ENCODE measurements at places on chromosomes 11 and 22.

DNA sequence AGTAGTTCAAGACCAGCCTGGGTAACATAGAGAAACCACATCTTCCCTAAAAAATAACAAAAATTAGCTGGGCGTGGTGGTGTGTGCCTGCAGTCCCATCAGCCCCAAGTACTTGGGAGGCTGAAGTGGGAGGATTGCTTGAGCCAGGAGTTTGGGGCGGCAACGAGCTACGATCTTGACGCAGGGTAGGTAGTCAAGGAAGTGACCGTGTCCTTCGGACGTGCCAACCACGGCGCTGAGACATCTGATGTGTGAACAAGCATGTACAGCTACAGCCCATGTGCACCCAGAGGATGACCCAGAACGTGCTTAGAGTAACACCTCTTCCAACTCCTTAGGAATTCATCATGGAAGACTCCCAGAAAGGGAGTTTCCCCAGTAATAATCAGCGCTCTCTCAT lies 21.4 kb downstream of the RGL4 start:
- no peak for DNase-seq

DNA sequence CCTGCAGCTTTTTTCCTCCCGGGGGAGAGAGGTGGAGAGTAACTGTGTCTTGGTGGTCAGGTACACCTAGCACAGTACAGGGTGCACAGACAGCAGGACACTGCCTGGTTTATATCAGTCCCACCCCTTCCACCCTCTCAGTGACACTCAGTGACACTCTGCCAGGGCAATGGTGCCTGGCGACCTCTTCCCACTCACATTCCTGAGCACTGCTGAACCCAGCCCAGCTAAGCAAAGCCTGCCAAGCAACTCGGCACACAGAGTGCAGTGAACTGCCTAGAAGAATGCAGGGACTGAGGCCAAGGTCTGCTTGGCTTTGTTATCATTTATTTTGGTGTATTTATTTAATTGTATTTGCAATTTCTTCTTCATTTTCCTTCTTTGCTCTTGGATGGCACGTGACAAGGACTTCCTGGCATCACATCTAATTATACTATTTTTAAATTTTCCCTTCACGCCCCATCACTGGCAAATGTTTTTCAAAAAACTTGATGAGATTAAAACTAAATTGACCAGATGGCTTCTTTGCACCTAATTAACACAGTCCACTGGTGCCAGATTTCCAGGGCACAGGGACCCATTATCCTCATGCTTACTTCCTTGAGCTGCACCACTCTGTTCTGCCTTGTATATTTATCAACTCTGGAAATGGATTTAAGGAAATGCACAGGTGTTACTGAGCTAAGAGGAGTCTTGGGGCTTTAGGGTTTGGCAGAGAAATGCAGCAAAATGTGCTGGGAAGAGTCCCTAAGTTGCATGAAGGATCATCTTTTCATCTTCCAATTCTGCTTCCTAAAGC lies 205.6 kb downstream of the ADAMTS15 start:
- DNase-seq, result no peak

DNA sequence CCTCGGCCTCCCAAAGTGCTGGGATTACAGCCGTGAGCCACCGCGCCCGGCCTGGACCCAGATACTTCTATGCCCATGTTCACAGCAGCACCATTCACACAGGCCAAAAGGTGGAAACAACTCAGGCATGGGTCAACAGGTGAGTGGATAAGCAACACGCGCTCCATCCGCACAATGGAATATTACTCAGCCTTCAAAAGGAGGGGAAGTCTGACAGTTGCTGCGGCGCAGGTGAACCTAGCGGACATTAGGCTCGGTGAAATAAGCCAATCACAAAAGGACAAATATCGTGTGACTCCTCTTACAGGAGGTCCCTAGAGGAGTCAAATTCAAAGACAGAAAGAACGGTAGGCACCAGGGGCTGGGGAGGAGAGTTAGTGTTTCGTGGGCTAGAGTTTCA lies 47.0 kb downstream of the TRMU start:
- no peak for DNase-seq

DNA sequence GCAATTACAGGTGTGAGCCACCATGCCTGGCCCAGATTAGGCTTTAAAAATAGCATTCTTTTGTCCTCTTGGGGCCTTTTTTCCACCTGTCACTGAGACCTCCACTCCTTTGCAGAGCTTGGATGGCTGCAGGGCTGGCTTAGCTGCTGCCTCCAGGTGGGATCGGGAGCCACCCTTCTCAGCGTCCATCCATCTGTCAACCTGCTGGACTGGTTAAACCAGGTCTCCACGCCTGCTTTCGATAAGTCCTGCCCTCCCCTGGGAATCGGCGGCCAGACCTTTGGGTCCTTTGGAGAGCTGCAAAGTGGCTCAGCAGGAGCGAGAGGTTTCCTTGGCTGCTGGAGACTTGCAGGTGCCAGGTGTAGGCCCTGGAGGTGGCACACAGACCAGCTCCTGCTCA lies 23.4 kb upstream of the GRAMD4 start:
- no peak for DNase-seq

- no peak for DNase-seq
Measured at GRCh38 chr11:14075118-14076078, 112.9 kb downstream of the SPON1 start.

GRCh38 chr11:97409141-97409540 lies 1019.3 kb downstream of the JRKL start:
- DNase-seq, result no peak

GRCh38 chr22:38681582-38682335 lies at the start of gene TOMM22:
Gene TOMM22, plus strand, starts transcription at chr22:38681957. Its CDS starts 22 bp downstream, at chr22:38681979.
- DNase-seq, result peak; percentile 84

DNA sequence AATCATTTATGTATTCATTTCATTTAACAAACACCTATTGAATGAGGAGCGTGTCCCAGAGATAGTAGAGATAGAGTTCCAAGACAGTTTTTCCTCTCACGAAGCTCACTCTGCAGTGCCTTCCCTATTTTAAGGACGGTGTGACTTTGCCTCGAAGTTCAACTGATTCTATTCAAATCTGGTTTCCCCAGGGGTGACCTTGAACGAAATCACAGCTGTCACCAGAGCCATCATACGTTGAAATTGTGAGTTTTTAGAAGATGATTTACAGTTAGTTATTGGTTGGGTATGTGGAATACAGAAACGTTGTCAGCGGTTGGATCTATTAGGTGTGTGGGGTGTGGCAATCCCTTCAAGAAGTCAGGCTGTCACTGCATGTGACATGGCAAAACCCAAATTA lies 33.9 kb upstream of the SESN3 start:
- no peak for DNase-seq

- no peak for DNase-seq
Measured at GRCh38 chr22:37425800-37426705, 1.2 kb downstream of the ELFN2 start.

GRCh38 chr11:58027341-58027740 lies 3.4 kb upstream of the OR6Q1 start:
- no peak for DNase-seq

DNA sequence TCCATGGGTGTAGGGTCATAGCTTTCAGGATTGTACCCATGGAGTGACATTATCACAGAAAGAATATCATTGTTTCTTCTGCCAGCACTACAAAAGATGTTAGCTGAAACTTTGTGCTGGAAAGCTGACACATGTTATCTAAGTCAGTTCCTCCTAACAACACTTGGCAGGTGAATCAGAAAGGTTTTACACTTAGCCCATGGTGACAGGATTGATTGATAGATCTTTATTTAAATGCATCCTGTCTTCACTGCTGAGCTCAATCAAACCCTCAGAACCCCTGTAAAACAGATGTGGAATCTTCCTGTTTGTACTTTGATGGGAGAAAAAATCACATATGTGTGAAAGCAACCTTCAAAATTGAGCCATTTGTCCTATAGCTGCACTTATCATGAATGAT lies 811.5 kb upstream of the ANO3 start:
- no peak for DNase-seq

DNA sequence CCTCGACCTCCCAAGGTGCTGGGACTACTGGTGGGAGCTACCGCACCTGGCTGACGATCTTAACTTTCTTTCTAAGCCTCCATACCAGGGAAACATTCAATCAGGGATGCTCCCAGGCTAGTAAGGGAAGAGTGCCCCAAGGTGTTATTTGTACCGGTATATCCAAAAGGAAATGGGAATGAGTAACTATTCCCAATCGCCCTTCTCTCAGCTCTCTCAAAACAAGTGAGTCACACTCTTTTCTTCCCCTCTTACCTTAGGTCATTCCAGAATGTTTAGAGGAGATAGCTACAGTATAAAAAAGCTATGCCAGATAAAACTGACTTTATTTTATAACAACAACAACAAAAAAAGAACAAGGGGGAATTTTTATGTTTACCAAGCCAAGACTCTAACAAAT lies 13.7 kb downstream of the DCDC1 start:
- DNase-seq, result no peak

DNA sequence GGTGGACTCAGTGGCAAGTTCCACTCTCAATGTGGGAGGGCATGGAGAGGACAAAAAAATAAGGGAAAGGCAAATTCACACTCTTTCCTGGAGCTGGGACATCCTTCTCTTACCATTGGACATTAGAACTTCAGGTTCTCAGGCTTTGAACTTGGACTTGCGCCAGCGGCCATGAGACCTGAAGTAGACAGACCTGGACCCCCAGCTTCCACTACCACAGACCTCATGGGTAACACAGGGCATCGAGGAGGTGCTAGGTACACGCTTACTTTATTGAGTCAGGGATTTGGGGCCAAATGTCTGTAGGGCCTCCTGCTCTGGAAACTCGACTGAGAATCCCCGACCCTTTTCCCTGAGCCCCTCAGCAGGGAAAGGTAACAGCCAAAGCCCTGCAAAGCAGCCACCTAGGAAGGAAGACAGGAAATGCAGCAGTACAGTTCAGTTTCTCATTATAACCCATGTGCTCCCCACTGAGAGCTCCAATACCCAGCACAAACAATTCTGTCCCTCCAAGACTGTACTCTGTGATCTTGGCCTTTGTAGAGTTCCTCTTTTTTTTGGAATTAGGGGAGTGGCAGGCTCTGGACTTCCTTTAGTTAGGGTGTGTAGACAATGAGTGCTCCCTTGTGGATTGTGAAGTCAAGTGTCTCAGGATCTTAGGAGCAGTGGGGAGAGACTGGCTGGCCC lies 5.7 kb downstream of the CHRNA10 start:
- no peak for DNase-seq

DNA sequence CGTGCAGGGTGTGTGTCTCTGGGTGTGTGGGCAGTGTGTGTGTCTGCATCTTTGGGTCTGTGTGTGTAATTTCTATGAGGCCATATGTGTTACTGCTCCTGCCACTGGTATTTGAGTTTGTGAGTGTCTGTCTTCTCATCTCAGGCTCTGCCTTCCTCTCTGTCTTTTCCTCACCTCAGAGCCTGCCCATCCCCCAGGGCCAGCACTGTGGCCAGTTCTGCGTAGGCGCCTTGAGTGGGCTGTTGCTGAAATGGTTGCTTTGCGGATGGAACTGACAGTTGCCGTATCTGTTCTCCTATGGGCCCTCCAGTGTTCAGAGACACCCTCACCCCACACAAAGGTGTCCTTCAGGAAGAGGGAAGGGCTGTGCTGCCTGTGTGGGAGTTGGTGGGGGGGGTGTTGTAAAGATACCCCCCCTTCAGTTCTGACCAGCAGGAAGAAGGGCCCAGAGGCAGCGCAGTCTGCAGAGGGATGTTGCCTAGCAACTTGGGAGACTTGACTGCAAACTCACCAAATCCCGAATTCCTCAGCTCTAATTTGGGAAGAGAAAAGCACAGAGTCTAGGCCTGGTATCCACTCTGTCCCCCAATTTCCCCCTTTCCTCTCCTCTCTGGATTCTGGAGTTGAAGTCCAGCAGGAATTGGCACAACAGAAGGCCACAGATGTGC lies 2.0 kb upstream of the NRGN start:
- DNase-seq, result no peak

DNA sequence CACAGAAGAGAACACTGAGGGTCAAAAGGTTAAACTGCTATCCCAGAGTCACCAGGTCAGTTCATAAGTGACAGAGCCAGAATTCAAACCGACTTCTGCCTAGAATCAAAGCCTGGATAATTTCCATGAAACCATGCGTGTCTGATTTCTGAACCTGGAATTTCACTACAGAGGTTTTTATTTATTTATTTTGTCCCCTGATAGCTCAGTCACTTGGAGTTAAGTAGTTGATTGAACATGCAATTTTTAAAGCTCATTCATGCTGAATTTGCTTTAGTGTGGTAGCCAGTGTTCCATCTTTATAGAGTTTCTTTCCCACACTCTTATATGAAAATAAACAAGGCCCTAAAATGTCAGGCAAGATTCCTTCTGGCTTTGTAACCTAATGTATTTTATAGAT lies 93.2 kb downstream of the NAV2 start:
- DNase-seq, result no peak

- peak; percentile 45 for DNase-seq
Measured at GRCh38 chr22:37229012-37229804, 14.9 kb downstream of the RAC2 start.

GRCh38 chr11:64755681-64756361 lies 4.0 kb downstream of the PYGM start:
- DNase-seq, result no peak

GRCh38 chr11:9700105-9700801 lies 36.4 kb downstream of the SWAP70 start:
- no peak for DNase-seq

DNA sequence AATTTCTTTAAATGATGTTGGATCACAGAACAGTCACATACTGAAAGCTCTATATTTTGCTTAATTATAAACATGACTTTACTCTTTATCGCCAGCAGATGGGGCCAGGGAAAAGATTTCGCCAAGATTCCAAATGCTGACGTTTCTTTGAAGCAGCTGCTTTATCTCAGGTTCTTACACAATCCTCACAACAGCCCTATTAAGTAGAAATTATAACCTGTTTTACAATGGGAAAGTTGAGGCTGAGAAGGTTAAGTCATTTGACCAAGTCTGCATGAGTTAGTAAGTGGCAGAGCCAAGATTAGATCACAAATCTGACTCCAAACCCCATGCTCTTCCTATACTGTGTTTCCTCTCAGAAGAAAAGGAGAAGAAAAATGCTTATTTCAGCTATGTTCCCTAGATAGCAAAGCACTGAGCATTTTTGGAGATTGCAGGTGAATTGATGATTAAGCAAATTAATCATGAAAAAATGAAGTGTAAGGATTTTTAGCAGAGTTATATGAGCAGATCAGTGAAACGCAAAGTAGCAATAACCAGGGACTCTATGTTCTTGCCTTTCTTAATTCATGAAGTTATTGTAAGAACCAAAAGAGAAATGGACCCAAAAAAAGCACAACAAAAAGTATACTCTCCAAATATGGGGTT lies 79.0 kb downstream of the AASDHPPT start:
- DNase-seq, result no peak

DNA sequence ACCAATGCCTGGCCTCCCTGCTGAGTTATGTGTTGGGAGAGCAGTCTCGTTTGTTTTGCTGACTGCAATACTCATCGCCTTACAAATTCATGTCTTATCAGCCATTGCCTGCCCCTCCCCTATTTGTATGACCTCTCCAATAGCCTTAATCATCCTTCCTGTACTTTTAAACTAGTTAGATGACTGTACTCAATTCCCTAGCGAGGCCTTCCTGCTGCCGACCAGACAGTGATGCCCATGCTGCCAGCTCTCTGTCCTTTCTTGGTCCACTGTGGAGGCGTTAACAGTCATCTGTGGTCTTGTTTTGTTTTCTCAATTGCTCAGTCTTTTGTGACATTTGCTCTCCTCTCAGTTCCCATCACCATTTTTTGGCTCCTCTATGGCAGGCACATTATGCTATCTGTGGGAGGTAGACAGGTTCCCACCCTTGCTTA lies 20.3 kb upstream of the YPEL1 start:
- DNase-seq, result peak; percentile 57
